ENCODE measurements at places on chromosomes 3 and 15. TPM values are rescaled to one million over a fixed set of nuclear protein-coding genes. Genes with fewer than 3 reads are reported as not detected.

DNA sequence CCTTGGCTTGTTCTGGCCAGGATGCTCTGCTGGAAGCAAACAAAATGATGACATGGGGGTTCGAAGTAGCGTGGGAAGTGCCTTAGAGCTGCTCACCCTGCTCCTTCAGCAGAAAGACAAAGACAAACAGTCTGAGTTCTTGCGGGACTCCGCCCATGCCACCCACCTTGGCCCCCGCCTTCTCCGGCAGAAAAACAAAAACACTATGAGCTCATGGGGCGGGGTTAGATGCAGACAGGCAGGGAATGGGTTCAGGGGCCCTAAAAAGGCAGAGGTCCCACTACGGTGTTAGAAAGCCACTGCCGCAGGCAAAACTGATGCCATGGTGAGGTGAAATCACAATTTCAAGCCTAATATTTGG, 9.7 kb upstream of the NCKIPSD start:
- DNase-seq = no peak

GRCh38 chr3:38458796-38459498, 5.3 kb downstream of the ACVR2B start:
- peak; percentile 79 for DNase-seq

- DNase-seq = no peak
Measured at GRCh38 chr15:51837792-51838251, 8.4 kb downstream of the TMOD3 start.

DNA sequence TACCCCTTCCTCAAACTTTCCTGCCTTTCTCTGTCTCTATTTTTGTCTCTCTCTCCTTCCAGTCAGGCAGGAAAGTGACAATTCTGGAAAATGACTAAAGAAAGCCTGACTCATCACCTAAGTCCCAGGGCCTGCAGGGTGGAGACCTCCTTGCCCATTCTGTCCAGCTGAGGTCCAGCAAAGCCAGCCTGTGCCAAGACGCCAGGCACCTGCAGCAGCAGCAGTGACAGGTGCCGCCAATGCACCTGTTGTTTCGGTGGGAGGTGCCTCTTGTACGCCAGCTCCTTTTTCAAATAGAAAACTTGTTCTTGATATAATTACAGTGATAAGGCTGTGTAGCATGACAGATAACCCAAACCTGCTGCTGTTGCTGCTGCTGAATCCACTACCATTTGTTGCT, 501.3 kb downstream of the NTRK3 start:
- no peak for DNase-seq

- no peak for DNase-seq
Measured at GRCh38 chr3:44023961-44024593, 217.6 kb upstream of the TOPAZ1 start.

GRCh38 chr3:81947359-81947758, 185.9 kb upstream of the GBE1 start:
- DNase-seq = no peak

GRCh38 chr3:15113471-15113870, 14.5 kb upstream of the RBSN start:
- no peak for DNase-seq

DNA sequence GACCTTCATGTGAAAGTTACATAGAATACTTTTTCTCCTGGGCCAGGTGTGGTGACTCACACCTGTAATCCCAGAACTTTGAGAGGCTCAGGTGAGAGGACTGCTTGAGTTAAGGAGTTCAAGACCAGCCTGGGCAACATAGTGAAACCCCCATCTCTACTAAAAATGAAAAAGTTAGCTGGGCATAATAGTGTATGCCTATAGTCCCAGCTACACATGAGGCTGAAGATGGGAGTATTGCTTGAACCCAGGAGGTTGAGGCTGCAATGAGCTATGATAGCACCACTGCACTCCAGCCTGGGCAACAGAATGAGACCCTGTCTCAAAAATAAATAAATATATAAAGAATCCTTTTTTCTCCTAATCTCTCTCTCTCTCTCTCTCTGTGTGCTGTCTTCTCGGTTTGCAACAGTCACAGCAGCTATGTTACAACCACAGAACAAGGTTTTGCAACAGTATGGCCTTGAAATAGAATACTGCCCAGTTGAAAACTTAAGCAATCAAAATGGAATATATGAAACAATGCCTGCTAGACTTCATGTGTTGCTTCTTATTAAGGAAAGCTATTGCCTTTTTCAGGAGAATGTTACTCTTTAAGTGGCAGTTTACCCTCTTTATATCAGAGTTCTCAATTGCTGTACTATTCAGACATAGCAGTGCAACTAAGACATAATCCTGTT, 12.3 kb upstream of the DENND4A start:
- no peak for DNase-seq

DNA sequence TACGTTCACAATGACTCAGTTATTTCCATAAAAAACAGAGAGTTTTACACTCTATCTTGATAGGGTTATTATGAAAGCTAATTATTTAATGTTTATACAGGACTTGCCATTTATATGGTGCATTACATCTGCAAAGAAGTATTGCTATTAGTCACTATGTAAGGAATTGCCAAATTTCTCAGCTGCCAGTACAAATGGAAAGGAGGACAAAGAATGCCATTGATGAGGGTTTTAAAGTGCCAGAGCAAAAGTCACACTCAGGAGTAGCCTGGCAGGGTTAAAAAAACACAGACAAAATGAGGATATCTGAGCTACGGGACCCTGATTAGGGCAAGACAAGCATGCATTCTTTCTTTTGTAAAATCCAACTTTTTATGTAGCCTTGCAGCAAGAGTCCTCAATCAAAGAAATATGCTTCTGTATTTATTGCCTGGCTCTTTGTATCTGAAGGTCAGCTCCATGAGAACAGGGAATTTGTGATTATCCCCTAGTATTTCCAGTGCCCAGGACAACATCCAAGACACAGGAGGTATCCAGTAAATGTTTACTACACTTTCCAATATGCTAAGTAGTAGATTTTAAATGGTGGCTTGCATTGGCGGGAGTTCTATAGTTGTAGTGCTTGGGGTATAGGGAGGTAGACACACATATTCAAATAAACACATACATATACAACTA, 1013.6 kb downstream of the ROBO1 start:
- no peak for DNase-seq

- DNase-seq = no peak
Measured at GRCh38 chr15:79122991-79123390, 32.4 kb upstream of the RASGRF1 start.

GRCh38 chr3:172476347-172476746, 28.1 kb upstream of the GHSR start:
- DNase-seq = no peak

GRCh38 chr3:149151843-149152242, 22.4 kb downstream of the HPS3 start:
- no peak for DNase-seq

GRCh38 chr15:33055962-33056361, 138.6 kb downstream of the FMN1 start:
- DNase-seq = no peak

DNA sequence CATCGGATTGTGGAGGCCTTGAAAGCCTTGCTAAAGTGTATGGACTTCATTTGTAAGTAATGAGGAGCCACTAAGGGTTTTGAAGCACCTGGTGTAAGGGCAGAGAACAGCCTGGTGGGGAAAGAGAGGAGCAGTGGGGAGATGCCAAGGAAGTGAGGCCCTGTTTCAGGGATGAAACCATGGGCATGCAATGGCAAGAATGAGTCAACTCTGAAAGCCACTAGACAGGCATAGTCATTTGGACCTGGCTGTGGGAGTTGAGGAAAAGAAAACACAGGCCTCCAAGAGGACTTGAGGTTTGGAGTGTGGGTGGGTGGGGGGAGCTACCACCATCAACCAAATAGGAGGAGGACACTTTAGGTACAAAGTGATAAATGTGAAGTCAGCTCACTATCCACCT, 7.6 kb downstream of the XCR1 start:
- no peak for DNase-seq

DNA sequence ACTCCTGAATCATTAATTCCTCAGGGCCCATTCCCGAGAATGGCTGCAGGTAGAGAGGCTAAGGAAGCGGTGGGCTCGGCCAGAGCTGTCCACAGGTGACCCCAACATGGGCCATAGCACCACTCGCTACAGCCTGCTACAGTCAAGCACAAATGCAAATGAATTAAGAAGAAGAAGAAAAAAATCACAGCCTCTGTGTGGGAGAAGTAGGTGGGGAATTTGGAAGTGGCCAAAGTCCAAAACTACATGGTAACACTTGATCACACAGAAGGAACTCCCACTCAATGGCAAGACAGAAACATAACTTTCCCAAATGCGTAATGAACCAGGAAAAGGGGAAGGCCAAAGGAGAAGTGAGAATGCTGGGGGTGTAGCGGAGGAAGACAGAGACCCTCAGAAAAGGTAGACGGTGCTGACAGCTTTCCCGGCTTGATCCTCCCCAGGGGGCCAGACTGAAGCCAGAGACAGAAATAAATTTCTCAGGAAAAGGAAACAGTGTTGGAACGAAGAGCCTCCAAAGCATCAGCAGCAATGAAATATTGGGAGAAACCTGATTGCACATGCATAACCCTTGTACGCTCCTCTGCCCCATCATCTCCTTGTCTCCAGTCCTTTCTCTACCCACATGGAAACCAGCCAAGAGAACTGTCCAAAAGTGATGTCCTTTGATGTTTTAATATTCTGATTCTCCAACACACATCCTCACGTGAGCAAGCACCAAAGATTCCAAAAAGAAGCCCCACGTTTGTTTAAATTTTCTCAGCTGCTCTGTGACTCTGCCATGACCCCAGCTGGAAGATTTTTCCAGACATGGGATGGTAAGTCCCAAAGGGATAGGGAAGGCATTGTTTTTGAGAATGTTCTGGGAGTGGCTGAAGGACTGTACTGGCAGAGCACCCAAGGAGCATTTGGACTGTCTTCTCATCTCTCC, 107.6 kb downstream of the OXNAD1 start:
- no peak for DNase-seq

- DNase-seq = peak; percentile 25
Measured at GRCh38 chr15:57667171-57667849, 39.2 kb upstream of the POLR2M start.

- peak; percentile 4 for DNase-seq
Measured at GRCh38 chr3:168094877-168095610, 680 bp downstream of the GOLIM4 start.

GRCh38 chr15:33078607-33079006, 115.9 kb downstream of the FMN1 start:
- no peak for DNase-seq

GRCh38 chr15:99842071-99842470, 108.8 kb upstream of the LYSMD4 start:
- DNase-seq = no peak

DNA sequence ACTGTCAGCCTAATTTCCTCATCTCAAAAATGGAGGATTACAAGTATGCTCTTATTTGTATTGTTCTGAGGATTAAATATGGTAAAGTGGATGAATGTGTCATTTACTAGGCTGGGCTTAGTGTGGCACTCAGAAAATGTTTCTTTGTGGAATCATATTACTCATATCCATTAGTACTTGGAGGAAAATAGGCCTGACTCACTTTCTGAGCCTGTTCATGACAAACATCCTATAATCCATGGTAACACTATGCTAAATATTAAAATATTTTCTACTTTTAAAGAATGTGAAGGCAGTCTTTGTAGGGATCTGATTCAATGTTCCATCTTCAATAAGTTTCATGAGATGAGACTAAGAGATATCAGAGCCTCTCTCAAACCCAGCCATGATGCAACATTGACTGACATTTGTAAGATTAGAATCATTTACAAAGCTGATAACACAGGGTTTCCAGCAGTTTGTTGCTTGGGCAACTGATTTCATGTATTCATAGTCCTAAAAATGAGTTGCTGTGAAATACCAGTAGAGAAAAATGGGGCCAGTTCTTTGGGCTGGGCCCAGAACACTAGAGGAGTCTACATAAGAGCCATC, 1048.5 kb downstream of the NTRK3 start:
- no peak for DNase-seq

GRCh38 chr3:81911221-81911620, 149.8 kb upstream of the GBE1 start:
- no peak for DNase-seq

GRCh38 chr3:112605285-112605684, 35.7 kb downstream of the CCDC80 start:
- DNase-seq = no peak

DNA sequence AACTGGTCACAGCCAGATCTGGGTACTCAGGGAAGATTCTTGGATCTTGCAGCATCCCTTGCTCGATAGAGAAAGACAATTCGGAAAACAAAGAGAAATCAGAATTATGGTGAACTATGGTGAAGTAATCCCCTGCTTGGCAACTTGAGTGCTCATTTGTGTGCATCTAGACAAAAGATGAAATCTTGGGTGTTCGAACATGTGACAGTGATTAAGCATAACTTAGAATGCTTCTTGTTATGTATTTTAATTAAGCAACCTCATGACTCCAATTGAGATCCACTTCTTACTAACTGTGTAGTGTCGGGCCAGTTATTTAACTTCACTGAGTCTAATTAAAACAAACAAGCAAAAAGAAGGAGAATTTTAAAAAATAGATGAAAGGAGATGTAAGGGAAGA, 56.5 kb downstream of the ZNF385D start:
- no peak for DNase-seq

DNA sequence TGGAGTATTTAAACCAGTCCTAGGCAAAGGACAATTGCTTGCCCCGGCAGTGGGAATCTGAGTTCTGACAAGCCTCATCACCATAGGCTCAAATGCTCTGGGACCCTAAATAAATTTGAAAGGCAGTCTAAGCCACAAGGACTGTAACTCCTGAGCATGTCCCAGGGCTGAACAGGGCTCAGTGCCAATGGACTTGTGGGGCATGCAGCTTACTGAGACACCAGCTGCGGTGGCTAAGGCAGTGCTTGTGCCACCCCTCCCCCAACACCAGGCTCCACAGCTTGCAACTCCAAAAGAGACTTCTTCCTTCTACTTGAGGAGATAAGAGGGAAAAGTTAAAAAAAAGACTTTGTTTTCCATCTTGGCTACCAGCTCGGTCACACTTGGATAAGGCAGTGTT, 289.7 kb upstream of the DCBLD2 start:
- DNase-seq = no peak

Gene SLC7A14
- 11.9 TPM for total RNA-seq

Gene EPHA6
- total RNA-seq = 51.0 TPM

Gene SELENOK
- 52.4 TPM for total RNA-seq

Gene THRB
- total RNA-seq = 7.7 TPM

Gene CDC25A
- 8.7 TPM for total RNA-seq

Gene CNTN6
- 24.1 TPM for total RNA-seq

Gene PLOD2
- total RNA-seq = 26.2 TPM

Gene WDR72
- 0.54 TPM for total RNA-seq

Data from cerebellum (tissue), 4 donors.